AG09309 (cell line): ENCODE measurements at places on chromosomes 2 and 18.

DNA sequence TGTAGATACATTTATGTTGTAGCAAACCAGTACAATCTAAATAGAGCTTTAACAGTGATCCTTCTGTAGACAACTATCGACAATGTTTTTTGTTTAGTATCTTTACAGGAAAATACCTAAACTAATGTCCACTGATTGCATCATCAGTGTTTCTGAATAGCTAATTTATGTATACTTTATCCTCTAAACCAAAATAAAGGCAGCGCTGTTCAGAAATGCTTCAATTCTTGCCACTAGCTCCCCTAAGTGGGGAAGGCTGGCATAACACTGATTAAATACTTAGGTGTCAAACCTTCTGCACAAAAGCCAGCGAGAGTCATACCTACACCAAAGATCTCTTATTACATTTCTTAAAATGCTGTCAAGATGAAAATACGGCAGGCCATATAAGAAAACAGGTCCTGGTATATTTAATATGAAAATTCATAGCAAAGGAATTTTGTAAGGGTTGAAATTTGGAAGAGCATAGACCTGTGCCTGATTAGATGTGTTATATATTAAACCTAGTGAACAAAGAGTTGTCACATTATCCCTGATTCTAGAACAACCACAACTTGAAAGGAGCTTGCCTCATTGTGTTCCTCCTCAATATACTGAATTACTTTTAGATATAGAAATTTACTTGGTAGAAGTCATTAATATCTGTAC is 1693.4 kb upstream of the SLC39A10 start:
- no peak for DNase-seq

GRCh38 chr18:59065684-59066083 is 74.0 kb upstream of the SEC11C start:
- DNase-seq: no peak

- DNase-seq: peak; percentile 47
These were observed 54.3 kb downstream of the PKDCC start for GRCh38 chr2:42102024-42102590.

DNA sequence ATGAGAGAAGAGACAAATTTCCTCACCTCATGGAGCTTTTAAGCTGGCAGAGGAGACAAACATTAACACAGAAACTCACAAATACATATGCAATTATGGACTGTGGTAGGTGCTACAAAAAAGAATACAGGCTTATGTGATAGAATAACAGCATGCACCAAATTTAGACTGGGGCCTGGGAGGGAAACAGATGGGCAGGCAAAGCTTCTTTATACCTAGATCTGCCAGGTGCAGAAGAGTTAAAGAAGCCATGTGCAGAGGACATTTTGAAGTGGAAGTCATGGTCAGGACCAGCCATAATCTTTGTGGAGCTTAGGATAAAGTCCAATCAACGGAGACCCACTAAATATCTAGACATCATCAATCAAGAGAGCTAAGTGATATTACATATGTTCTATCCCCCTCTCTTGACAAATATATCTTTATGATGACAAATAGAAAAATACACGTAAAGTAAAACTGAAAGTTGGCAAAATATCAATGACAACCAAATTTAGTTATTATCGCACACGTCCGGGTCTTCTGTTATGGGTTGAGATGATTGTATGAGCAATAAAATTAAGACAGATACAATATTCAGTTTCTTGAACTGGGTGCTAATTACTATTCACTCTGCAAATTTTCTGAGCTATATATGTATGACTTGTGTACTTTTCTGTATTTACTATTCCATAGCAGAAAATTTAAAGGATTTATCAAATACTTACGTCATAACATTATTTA is 44.1 kb downstream of the CD28 start:
- DNase-seq: no peak

GRCh38 chr2:96601382-96602292 is 36.5 kb downstream of the KANSL3 start:
- no peak for DNase-seq

DNA sequence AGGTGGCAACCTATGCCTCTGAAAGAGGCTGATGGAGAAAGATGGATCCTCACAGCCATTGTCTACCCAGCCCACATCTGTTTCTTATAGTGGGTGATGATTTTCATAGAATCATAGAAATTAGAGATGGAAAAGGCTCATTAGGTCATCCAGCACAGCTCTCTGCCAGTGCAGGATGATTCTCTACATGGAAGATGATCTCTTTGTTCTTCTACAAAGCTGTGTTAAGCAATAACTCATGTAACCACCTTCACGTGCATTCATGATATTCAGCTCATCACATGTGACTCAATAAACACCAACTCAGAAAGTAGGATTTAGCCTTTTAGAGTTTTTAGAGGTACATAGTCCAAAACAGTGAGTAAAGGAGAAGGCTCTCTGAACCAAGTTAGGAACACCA is 539.4 kb upstream of the ID2 start:
- no peak for DNase-seq

DNA sequence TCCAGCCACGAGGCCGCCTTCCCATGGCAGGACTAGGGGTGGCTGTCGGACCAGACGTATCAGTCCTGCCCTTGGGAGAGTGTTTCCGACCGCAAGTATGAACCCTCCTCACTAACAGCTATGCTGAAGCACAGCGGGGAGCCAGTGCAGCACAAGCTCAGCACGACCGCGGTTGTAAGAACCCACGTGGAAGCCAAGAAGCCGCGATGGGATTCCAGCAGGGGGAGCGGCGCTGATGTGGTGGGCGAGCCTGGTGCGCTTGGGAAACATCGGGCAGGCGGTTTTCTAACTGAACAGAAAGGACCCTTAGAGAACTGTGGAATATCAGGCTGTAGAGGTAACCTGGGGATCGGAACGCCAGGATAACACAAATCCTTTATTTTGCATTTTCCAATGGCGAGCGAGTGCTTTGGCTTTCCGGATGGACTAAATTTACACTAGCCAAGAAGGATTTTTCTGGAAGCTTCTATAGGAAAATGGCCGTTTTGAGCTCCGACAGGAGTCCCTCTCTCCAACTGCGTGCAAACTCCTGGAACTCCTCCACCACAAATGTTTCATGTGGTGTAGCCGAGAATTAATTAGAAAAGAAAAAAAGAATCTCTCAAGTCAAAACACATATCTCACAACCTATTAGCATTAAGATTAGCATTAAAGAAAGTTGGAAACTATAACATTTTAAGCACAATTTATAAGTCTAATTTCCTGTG is 132.0 kb upstream of the MYCN start:
- no peak for DNase-seq

- DNase-seq: no peak
These were observed 46.6 kb downstream of the HS6ST1 start for GRCh38 chr2:128271911-128272600.

- no peak for DNase-seq
These were observed 234.0 kb downstream of the KLHL29 start for GRCh38 chr2:23618794-23619530.

DNA sequence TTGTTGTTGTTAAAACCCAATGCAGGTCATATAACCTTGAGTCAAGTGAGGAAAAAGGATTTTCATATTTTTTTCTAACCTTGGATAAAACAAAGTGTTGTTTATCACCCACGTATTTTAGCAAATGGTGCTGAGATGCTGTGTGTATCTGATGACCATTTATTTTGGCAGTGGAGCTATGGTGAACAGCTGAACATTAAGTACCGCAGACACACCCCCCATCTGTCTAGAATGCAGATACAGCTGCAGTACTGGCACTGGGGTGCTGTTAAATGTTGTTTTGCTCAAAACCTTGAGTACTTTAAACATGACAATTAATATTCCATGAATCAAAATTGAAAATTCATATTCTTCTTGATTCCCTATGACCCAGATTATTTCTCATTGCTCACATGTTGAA is 773.3 kb upstream of the SLC39A10 start:
- no peak for DNase-seq

GRCh38 chr2:171939743-171940071 is 17.4 kb downstream of the HAT1 start:
- no peak for DNase-seq

GRCh38 chr2:144990661-144991060 is 470.7 kb upstream of the ZEB2 start:
- no peak for DNase-seq

DNA sequence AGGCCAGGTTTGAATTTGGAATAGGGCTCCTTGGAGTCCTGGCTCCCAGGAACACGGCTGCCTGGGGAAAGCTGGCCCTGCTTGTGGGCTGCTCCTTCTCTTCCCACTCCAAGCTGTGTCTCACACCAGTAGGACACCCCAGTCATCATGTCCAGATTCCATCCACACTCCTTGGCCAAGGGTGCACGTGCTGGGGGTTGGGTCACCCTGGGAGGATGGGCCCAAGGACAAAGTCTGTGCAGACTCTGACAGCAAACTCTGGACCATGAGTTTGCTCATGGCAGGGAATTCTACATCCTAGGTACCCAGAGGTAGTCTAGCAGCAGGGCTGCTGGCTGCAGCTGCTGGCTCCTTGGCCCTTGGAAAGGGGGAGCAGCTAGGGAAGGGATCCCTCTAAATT is 102.4 kb upstream of the EPAS1 start:
- DNase-seq: no peak

DNA sequence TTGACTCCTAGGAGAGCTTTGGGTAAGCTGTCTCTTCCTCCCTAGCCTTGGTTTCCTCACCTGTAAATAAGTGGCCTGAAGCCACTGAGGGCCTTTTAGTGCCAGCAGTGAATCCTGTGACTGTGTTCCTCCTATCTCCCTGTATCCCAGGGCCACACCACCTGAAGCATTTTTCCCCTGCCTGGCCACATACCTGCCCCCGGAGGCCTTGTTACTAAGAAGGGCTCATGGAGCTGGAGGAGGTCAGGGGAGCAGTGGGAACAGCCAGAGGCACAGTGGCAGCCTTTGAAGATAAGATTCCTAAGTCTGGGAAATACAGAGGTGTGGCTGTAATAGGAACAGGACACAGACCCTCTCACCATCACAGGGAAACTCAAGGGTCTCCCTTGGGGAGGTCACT is 162.4 kb downstream of the SMAD7 start:
- no peak for DNase-seq

GRCh38 chr2:210389856-210390255 is 74.9 kb upstream of the MYL1 start:
- DNase-seq: no peak

DNA sequence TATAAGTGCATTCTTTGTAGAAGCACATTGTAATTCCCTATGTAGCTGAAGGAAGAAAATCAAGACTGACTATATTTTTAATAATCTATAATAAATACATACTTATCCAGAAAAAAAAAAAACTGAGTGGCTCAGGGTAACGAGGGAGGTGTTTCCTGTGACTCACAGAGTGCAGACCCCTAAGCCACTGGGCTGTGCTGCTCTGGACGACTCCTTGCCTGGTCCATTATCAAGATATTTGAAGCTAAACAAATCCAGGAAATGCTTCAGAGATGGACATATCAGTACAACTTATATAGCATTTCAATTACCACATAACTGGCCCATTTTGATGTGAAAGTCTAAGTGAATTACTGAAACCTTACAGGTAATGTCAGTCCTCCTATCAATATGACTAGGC is 80.6 kb downstream of the PIGN start:
- no peak for DNase-seq

- DNase-seq: peak; percentile 13
These were observed 239.1 kb downstream of the KCNS3 start for GRCh38 chr2:18117592-18117991.

GRCh38 chr2:36356990-36357846 is 1.6 kb downstream of the CRIM1 start:
- no peak for DNase-seq

GRCh38 chr2:70094978-70095719 is 7.9 kb downstream of the PCBP1 start:
- no peak for DNase-seq

DNA sequence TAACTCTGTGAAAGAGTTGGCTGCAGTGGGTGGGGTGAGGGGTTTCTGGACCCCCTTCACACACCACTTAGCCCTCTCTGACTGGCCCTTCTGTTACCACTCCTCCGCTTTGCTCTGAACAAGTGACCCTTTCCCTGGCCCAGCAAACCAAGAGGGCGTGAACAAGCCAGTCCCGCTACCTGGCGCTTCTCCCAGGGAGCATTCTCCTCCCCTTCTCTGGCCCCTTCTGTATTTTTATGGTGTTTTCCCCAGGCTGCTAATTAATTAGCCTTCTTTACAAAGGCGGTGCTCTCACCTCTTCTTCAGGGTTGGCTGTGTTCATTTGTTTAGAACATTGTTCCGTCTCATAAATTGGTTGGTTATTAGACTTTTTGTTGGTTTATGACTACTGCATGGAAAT is 180.1 kb downstream of the MGAT5 start:
- no peak for DNase-seq

DNA sequence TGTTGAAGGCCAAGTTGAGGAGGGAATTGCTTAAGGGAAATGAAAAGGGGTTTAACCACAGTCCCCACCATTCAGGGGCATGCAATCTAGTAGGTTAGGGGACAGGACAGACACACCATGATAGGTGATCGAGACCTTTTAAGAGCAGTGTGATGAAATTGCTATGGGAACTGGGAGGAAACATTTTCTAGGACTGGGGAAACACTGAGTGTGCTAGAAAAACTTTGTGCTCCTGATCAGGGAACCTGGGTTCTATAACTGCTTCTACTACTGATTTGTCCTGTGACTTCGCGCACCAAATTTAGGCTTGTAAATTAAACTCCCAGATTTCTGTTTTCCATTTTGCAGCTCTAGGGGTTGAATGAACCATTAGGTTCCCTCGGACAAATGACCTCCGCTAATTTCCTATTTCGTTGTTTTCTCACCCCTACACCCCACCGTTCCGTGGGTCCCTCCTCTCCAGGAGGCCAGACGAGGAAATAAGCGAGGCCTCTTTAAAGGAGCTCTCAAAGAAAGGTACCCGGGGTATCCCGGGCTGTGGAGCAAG is 371 bp upstream of the LCLAT1 start:
- DNase-seq: no peak

DNA sequence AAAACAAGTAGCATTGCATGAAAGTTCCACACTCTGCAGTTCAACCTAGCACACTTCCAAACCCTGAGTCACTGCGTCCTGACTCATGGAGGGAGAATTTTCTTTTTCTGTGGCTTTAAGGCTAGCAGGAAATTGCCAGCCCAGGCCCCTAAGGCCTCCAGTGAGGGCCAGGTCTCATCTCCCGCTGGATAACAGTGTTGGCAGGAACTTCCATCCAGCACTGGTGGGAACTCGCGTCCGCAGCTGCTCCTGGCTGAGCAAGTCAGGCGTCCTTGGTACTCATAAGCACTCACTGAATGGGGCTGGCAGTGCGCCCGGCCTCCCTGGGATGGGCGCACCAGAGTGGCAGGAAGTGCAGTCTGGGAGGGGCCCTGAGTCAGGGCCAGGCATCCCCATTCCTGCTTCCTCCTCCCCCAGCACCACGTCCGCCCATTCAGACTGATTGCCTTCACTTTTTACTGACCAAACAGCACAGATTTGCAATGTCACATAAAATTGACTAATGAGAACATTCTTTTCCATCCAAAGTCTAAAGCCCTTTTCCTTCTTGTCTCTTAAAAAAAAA is 14.3 kb downstream of the MALL start:
- DNase-seq: peak; percentile 100
